GM19239 (cell line): ENCODE measurements at places on chromosomes 4 and X.

DNA sequence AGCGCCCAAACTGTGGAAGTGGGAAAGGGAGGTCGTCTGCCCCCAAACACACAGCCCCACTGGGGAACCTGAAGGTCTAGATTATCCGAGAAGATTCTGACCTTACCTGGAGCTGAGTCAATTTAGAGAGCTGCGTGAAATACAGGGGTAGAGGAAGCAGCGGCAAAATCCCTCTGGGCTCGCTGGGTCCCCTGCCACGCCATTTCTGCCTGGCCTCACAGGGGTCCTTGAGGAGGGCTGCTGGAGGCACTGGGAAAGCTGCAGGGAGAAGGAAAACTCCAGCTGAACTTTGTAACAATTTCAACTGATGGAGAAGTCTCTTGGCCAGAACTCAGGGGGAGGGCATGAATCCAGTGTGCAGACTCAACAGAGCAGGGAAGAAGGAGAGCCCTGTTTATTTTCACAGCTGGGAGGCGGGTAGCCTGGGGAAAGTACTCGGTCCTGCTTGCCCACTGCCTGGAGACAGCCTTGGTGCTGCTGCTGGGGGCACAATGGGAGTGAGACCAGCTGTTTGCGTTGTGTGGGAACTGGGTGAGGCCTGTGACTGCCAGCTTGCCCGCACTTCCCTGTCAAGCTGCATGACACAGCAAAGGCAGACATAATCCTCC is 93.2 kb upstream of the MAPK10 start:
- no peak for DNase-seq

DNA sequence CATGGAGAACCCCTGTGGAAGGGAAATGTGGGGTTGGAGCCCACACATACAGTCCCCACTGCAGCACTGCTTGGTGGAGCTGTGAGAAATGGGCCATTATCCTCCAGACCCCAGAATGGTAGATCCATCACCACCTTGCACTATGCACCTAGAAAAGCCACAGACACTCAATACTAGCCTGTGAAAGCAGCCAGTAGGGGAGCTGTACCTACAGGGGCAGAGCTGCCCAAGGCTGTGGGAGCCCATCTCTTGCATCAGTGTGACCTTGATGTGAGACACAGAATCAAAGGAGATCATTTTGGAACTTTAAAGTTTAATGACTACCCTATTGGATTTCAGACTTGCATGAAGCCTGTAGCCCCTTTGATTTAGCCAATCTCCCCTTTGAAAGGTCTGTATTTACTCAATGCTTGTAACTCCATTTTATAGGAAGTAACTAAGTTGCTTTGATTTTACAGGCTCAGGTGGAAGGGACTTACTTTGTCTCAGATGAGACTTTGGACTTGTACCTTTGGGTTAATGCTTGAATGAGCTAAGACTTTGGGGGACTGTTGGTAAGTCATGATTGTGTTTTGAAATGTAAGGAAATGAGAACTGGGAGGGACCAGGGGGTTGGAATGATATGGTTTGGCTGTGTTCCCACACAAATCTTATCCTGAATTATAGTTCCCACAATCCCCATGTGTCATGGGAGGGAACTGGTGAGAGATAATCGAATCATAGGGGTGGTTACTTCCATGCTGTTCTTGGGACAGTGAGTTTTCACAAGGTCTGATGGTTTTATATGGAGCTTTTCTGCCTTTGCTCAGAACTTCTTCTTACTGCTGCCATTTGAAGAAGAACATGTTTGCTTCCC is 352.6 kb downstream of the INPP4B start:
- DNase-seq, result no peak

GRCh38 chr4:140856621-140857062 is 100.5 kb upstream of the TBC1D9 start:
- DNase-seq, result no peak

DNA sequence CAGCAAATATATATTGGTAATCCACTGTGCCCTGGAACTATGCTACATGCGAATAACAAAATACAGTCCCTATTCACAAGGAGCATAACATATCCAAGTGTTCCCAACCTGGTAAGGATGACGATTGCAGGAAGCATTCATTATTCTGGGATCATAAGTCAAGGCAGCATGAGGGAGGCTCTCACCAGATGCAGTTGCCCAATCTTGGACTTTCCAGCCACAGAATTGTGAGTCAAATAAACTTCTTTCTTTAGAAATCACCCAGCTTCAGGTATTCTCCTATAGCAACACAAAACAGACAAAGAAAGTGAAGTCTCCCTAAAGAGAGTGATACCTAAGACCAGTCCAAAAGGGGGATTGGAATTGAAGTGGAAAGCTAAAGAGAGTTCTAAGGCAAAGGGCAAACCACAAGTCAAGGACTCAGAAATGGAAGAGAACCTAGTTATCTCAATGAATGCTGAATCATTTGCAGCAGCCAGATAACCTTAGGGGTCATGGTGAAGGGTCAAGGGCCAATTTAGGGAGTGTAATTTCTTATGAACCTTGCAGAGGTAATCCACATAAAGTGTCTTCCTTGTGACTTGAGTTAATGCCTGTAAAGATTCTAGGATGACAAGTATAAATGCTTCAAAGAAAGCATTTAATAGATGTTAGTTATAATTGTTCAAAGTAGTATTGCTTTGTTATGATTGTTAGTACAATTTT is 103.1 kb upstream of the PCDH7 start:
- DNase-seq, result no peak

GRCh38 chr4:13476915-13477314 is 7.2 kb downstream of the RAB28 start:
- no peak for DNase-seq
